Activated CD4-positive, alpha-beta T cell treated with anti-CD3 and anti-CD28 coated beads, Interleukin-2, amount 50 U/mL, for 4 hours (primary cell): ENCODE measurements at places on chromosomes 5 and 9.

DNA sequence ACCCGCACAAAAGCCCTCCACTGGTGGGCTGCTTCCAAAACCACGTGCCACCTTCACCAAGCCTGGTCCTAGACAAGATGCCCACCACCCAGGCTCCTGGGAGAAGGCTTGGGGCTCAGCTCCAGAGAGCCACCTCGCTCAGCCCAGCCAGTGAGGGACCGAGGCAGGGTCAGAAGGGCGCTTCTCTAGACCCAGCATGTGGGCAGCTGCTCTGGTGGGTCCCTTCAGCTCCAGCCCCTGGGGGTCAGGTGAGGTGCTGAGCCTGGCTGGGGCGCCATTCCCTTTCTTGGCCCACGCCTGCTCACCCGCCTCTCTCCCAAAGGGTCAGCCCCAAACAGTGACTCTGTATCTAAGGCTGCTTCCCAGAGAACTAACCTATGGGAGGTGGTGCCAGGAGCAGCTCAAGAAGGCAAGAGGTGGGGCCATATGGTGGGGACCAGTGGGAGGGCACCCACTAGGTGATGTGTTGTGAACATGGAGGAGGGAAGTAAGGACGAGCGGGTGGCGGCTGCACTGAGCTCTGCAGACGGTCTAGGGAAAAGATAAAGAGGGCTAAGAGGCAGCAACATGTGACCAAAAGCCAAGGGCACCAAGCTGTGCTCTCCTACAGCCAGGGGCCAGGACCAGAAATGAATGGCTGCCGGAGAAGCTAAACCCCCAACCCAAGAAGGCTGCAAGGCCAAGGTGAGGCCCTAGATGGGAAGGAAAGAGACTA, 79.3 kb downstream of the CAMSAP1 start:
- no peak for DNase-seq

DNA sequence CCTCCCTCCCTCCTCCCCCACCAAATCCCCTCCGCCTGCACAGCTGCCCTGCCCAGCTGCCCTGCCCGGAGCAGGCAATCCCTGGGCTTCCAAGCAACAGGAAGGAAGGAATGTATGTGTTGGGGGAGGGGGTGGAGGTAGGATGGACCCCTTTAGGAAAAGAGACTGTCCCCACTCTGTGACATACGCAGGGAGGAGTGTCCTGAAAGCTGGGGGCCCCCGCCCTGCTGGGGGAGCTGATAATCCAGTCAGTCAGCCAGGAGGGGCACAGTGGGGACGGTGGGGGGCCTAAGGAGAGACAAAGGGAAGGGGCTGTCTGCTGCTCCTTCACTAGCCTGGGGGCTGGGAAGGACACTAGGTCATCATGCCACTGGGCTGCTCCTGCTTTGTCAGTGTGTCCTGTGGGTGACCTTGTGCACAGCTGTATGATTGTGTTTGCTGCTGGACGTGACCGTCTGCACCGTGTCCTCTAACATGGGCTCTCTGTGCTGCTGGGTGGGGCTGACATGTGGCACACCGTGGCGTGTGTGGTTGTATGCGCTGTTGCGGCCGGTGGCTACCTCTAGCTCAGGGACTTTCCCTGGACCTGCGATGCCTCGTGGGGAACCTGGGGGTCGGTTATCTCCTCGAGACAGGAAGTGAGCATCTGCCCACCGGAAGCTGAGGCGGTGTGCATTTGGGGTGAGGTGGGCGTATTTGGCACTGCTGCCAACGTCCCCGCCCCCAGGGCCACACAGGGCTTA, 3.0 kb downstream of the N4BP3 start:
- DNase-seq = peak; percentile 63

DNA sequence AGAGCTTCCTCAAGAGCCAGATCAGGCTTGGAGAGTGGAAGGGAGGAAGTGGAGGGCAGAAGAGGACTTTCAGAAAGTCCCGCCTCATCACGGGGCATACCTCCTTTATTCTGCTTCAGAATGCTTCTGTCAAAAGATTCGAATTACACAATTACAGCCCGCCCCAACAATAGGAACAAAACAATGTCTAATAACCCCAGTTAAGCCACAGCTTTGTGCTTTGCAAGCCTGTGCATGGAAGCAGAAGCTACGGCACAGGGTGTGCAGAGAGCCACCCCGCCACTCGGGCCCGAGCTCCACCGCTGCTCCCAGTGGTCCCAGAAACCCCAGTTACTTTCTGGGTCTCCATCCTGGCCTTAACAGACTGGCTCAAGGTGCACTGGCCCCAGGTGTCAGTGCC, 23.5 kb downstream of the HNRNPH1 start:
- no peak for DNase-seq

DNA sequence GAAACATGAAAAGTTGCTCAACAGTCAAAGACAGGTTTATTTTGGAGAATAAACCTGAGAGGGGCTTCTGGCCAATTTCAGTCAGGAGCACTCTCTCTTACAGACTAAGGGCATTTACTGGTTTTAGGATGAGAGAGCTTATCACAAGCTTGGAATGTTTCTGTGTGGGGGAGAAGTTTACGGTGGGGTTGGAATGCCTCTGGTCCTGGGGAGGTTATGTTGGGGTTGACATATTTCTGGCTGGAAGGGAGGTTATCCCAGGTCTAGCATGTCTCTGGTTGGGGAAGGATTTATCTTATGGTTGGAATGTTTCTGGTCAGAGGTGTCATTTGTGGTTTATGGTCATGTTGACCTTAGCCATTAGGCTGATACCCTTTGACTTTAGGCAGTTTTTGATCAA, 1867.3 kb downstream of the EFNA5 start:
- DNase-seq = no peak

GRCh38 chr5:18920966-18921365, 1067.0 kb downstream of the CDH18 start:
- DNase-seq = no peak

GRCh38 chr5:149855366-149855765, 89.2 kb downstream of the PDE6A start:
- no peak for DNase-seq

GRCh38 chr9:133246562-133246961, 28.4 kb downstream of the ABO start:
- no peak for DNase-seq

DNA sequence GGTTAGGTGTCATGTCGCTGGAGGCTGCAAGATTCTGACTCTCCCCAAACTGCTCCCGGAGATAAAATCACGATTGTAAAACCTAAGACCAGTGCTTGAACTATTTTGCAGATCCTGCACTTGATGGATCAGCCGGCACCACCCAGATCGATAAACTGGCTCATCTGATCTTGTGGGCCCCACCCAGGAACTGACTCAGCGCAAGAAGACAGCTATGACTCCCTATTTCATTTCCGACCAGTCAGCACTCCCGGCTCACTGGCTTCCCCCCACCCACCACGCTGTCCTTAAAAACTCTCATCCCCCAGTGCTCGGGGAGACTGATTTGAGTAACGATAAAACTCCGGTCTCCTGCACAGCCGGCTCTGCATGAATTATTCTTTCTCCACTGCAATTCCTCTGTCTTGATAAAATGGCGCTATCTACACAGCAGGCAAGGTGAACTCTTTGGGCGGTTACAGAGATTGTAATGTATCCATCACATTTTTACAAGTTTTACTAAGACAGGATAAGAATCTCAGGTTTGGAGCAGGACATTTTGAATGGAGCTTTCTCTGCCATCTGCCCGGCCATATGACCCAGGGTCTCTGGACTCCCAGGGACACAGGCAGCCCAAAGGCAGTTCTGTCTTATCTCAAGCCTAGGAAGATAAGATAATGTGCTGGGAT, 10.6 kb upstream of the PPP1R26 start:
- DNase-seq = peak; percentile 44

- no peak for DNase-seq
Measured at GRCh38 chr5:74127381-74128320, 501.7 kb downstream of the ARHGEF28 start.

DNA sequence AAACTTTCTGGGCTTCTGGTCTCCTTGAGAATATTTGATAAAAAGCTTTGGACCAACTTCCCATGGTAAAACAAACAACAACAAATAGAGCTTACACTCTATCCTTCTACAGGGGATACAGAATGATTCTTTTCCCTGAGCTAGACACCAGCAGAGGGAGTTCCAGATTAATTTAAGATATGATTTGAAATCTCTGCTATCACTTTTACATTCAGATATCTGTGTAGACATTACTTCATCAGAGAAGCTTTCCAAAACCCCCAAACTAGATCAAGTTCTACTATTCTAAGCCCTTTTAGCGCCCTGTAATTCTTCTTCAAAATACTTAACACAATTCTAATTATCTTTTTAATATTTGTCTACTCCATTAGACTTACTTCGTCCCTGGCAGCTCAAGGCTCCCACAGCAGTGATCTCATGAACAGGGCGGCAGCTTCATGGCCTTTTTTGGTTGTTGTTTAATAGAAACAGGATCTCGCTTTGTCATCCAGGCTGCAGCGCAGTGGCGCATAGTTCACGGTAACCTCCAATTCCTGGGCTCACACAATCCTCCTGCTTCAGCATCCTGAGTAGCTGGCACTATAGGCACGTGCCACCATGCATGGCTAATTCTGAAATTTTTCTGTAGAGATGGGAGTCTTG, 955 bp upstream of the GALNT12 start:
- DNase-seq = no peak

- no peak for DNase-seq
Measured at GRCh38 chr9:123356851-123357742, 1.1 kb downstream of the CRB2 start.

DNA sequence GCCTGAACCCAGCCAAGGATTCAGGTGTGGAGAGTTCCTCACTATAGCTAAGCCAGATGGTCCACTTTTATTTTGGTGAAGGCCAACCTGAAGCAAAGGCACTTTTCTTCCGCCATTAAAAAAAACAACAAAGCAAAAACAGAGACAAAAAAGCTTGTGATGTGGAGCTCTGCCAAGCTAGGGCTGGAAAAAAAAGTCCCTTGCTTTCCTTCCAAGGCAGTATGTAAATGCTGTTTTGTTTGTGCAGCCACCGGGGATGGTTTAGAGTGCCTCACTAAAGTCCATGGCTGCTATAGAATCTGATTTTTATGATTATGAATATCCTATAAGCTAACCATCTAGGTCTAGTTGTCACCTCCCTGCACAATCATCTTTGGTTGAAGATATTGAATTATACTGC, 14.9 kb downstream of the MEGF10 start:
- DNase-seq = no peak

- DNase-seq = no peak
Measured at GRCh38 chr5:31827867-31828266, 188.9 kb downstream of the PDZD2 start.

DNA sequence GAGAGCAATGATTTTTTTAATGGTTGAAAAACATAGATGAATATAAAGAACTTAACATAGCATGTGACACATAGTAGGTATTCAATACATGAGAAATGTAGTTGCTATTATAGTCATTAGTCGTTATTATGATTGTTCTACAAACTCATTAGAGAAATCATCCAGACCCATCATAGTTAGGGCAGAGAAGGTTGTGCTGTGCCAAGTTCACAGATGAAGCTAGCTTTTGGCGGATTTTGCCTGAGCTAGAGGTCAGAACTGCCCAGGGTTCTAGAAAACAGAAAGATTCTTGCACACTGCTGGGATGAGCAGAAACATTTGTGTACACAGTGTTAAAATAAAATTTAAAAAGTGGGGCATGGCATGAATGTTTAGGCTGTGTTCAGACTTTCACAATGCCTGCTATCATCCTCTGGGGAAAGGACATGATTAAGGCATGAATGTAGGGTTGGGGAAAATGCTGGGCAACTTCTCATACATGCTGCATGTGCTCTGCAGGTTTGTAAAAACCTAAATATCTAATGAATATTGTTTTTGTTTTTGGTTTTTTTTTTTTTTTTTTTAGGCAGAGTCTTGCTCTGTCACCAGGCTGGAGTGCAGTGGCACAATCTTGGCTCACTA, 33.3 kb upstream of the RAD23B start:
- DNase-seq = no peak

DNA sequence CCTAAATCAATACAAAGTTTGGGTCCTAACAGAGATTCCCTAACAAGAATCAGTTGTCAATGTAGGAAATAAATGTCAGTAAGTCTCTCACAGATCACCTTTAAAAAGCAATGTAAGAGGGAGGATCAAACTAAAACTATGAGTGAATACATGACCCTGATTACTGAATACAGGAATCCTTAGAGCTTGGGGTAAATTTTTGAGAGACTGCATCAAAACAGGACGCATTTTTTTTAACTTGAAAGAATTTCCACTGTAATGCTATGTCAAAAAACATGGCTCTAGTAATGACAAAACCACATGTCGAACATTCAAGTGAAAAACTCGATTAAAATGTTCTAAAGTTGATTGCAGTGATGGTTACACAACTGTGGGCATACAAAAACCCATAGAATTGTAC, 21.9 kb downstream of the ZDHHC21 start:
- no peak for DNase-seq

- no peak for DNase-seq
Measured at GRCh38 chr5:133562554-133562953, 49.8 kb downstream of the FSTL4 start.
